ENCODE measurements at places on chromosomes 1 and 21. TPM values are rescaled to one million over a fixed set of nuclear protein-coding genes. Genes with fewer than 3 reads are reported as not detected.

The SV2A gene
- total RNA-seq: 4.8 TPM

DNA sequence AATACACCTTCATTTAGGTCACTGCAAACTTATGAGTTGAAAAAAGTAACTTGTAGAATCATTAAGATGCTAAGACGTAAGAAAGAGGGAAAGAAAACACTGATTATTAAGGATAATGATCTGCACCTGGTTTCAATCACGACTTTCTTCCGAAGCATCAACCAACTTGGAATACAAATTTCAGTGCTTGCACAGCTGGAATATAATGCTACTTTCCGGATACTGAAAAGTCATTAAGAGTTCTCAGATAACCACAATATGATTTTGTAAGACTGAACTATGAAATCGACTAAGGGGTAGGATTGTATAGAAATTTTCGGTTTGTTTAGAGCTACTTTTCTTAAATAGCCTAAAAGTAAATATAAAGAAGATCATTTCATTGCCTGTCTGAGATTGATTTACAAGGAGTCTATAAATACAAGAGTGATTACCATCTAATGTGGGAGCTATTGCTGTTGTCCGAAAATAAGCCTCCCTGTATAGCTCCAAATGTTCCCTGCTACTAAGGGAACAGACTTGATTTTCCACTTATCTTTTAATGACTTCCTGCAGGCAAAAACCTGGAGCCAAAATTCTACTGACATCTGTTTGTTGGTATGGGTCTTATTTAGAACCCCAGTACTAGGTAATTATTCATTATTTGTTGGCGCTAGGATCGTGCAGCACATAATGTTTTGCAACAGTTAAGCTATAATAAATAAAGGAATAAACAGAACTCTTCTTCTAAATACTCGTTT, 673.3 kb downstream of the KCNT2 start:
- no peak for DNase-seq

DNA sequence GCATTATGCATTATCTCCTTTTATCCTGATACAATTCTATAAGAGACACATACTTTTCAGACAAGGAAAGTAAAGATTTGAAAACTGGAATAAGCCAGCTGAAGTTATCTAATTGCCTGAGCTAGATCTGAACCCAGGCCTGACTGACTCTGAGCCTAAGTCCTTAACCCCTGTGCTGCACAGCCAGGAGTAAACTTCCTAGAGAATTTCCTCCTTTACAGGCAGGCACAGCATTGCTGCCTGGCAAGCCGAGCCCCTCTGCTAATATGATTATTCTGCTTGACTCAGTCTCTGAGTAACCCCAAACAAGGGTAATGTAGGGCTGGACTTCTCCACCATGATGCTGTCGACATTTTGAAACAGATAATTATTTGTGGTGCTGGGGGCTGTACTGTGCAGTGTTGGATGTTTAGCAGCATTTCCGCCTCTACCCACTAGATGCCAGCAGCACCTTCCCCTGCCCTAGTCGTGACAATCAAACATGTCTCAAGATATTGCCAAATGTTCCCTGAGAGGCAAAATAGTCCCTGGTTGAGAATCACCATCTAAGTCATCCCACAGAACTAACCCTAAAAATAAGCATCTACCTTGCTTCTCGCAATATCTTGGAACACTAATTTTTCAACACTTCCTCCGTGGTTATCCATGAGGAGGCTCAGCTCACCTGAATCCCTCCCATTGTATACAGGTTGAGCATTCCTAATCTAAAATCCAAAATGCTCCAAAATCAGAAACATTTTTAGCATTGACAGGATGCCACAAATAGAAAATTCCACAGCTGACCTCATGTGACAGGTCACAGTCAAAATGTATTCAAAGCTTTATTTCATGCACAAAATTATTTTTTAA, 18.5 kb downstream of the CAMK1G start:
- DNase-seq: no peak

The RIT1 gene
- total RNA-seq: 30.5 TPM

GRCh38 chr1:179091691-179092165, 9.9 kb downstream of the TOR3A start:
- DNase-seq: no peak

The ZBTB8OS gene
- 23.9 TPM for total RNA-seq

The CLCA4 gene
- total RNA-seq: not detected

The ANKRD65 gene
- 19.2 TPM for total RNA-seq

DNA sequence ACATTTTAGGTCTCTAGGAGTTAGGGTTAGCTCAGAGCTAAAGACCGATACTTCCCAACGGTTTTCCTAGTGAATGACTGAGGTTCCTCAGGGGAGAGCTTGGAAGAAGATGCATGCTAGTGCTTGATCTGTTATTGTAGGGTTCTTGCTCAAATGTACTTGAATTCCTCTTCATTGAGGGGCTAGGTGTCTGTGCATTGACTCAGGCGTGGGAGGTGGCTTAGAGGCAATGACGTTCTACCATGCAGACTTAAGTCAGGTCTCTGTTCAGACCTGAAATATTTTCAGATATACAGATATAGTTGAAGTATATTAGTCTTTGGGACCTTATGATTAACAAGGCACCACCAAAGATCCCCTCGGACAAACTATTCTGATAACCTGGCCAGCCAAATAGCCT, 23.5 kb downstream of the S100A10 start:
- no peak for DNase-seq

DNA sequence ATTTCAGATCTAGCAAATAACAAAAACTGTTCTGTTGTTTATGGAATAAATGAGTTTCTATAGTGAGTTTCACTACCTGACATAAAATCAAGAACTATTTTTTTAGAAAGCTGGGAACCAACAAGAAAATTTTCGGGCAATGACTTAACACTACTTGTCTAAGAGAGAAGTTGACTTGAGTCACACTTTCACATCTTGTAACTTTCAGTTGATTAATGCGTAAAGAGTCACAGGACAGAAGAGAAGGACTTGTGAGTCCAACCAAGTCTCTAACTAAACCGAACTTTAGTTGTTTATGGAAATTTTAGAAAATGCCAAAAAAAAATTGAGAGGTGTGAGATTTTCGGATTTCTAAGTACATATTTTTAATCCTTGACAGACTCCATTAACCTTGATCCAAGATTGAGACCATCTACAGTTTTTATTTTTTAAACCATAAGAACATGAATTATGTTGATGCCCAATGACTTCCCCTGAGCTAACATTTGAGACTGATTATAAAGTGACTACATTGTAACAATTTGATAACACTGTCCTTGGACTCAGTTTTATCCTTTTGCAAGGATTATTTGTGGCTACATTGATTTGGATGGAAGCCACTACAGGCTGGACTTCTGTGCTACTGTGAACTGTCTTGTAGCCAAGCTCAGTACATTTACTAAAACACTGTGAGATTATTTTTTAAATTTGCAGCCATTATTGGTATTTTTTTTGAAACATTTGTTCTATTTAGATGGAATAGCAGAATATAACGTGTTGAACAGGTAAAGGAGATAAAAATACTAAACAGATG, 284.0 kb downstream of the PTPRC start:
- no peak for DNase-seq

- DNase-seq: no peak
Measured at GRCh38 chr1:6008084-6008415, 15.8 kb upstream of the NPHP4 start.

The LAX1 gene
- 1.2 TPM for total RNA-seq

The MTF2 gene
- 7.1 TPM for total RNA-seq

DNA sequence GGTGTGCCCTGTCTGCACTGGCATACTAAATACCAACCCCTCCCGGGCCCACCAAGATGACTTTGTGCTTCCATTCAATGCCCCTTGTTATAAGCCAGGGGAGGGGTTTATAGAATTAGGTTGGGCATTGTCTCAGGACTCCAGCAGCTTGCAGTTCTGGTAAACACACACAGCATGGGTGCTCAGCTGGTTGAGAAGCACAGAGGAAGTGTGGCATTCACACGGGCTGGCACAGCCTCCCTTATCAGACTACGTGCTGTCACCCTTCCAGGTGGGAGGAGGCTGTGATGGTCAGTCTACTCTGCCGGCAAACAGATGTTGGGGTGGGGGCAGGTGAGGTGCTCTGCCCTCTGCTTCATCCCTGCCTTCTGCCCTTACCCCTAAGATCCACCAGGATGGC, 15.0 kb upstream of the SLC6A17 start:
- no peak for DNase-seq

- DNase-seq: no peak
Measured at GRCh38 chr1:44661781-44662682, 12.2 kb downstream of the TMEM53 start.

DNA sequence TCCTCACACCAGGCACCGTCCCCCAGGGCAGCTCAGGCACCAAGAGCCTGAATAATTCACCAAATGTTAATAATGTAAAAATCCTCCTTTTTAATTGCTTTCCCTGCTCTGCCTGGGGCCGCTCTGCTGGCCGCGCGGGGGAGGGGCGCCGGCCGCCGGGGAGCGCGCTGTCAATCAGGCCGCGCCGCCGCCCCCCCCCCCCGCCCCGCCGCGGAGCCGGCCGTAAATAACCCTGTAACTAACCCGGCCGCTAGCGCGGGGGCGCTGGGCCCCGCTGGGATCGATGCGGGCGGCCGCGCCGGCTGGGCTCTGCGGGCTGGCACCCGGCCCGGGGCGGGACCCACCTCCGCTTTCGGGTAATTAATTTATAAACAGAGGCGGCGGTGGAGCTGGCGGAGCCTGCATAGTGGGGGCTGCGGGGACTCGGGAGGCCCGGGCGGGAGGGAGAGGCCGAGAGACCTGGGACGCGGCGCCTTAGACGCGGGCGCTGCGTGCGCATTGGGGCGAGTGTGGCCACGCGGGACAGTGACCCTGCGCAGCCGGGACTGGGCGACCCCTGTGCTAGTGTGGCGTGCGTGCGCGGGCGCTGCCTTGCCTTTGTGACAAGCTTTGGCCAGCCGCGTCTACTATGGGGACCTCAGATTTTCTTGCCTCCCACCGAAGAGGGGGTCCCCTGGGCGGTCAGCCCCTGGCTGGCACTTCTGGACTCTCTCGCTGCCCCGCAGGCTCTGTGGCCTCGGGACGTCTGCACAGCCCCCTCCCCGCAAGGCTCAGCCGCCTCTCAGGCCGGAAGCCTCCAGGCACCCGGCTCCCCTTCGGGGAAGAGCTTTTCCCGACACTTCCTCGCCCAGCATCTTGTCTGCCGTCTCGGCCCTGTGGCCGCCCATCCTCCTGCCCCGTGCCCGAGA, 16.6 kb downstream of the SAMD11 start:
- no peak for DNase-seq

DNA sequence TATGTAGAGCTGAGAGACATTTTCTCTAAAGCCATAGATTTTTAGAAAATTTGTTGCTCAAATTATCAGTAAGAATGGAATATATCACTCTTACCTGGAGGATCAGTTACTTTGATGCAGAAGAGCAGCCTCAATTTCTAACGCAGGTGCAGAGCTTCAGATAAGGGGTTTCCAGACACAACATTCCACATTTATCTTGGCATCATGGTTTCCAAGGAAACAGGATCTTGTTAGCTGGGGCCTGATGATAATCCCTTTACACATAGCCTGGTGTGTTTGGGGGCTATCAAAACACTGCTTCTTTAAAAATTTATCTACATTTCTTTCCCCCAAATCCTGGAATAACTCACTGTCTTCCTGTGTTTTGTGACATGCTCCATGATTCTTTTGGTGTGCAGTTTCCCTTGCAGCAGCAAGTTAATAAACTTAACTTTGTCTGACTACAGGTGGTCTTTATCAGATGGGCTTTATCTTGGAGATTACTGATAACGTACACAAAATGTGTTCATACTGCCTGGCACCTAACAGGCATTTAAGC, 2.7 kb upstream of the STX12 start:
- no peak for DNase-seq

GRCh38 chr1:38508232-38508631, 351.3 kb downstream of the RRAGC start:
- DNase-seq: no peak

- DNase-seq: no peak
Measured at GRCh38 chr1:192553741-192554140, 21.8 kb upstream of the RGS1 start.

GRCh38 chr1:245952383-245953026, 554.6 kb downstream of the SMYD3 start:
- DNase-seq: no peak

All from esophagus muscularis mucosa (tissue), 4 donors.